ENCODE measurements at places on chromosomes 7 and 10. TPM values are rescaled to one million over a fixed set of nuclear protein-coding genes. Genes with fewer than 3 reads are reported as not detected.

Gene POLR2J2
- total RNA-seq, result 1.3 TPM

Gene BUD23
- 43.4 TPM for total RNA-seq

Gene ZNF398
- 6.9 TPM for total RNA-seq

DNA sequence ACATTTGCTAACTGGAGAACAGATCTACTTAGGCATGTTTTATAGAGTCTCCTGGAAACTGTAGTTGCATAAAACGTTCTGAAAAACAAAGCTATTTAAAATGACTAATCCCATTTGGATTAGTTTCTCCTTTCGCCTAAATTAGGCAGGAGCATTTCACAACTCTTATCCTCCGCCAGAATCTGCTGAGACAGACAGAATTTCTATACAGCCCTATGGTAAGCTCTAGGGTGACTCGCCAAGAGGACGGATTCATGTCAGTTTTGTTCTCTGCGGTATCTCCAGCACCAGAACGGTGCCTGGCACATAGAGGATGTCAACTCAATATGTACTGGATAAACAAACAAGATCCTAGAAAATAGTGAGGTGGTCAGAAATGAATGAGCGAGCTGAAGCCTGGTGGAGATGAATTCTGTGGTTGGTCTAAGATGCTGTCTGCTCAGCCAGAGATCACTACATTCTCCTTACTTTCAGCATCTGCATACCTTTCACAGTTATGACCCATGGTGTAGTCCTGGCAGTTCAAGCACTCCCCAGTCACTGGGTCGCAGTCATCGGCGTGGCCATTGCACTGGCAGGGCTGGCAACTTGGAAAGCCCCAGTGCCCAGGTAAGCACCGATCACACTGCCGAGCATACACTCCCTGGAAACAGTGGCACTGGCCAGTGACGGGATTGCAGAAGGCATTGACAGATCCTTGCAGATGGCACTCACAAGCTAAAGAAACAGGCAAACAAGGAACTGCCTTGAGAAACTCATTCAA lies 44.0 kb downstream of the LAMB1 start:
- no peaks in the 10 kb centered on the region for H3K4me1 ChIP-seq
- DNase-seq, result no peak

GRCh38 chr7:121076350-121077164 lies 88.0 kb downstream of the CPED1 start:
- H3K36me3 ChIP-seq, result no peaks in the 10 kb centered on the region
- no peaks in the 10 kb centered on the region for H3K27me3 ChIP-seq

DNA sequence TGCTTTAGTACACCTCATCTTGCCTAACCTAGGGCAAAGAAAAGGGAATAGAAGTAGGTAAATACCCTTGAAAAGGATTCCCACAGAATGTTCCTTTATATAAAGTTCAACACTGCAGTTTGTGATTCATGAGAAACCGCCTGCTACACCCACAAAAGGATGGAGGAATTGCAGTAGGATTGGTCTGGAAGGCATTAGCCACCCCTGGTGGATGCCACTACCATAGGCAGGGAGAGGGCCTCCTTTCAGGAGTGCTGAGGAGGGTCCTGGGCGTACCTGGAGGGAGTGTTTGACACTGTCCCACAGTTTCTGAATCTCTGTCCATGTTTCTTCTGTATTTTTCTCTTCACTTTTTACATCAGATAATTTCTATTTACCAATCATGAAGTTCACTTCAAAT lies 221.8 kb upstream of the TMEM72 start:
- H3K27ac ChIP-seq, result no peak overlapping the region
- no peak for DNase-seq
- no peaks in the 10 kb centered on the region for H3K4me1 ChIP-seq

DNA sequence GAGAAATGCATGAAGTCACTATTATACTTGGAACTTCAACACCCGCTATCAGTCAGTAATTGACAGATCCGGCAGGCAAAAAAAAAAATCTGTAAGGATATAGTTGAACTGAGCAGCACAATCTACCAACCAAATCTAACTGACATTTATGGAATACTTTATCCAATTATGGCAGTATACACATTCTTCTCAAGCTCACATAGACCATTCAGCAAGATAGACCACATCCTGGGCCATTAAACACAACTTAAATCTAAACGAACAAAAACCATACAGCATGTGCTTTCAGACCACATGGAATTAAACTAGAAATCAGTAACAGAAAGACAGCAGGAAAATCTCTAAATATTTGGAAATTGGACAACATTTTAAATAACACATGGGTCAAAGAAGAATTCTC lies 112.7 kb downstream of the MPP7 start:
- no peaks in the 10 kb centered on the region for H3K4me1 ChIP-seq
- H3K27ac ChIP-seq, result no peak overlapping the region
- no peak overlapping the region for H3K4me3 ChIP-seq
- H3K27me3 ChIP-seq, result no peaks in the 10 kb centered on the region

GRCh38 chr7:154390961-154391360 lies 338.8 kb downstream of the DPP6 start:
- no peaks in the 10 kb centered on the region for H3K27me3 ChIP-seq
- H3K36me3 ChIP-seq, result no peaks in the 10 kb centered on the region
- H3K4me3 ChIP-seq, result no peak overlapping the region
- no peak overlapping the region for H3K27ac ChIP-seq

DNA sequence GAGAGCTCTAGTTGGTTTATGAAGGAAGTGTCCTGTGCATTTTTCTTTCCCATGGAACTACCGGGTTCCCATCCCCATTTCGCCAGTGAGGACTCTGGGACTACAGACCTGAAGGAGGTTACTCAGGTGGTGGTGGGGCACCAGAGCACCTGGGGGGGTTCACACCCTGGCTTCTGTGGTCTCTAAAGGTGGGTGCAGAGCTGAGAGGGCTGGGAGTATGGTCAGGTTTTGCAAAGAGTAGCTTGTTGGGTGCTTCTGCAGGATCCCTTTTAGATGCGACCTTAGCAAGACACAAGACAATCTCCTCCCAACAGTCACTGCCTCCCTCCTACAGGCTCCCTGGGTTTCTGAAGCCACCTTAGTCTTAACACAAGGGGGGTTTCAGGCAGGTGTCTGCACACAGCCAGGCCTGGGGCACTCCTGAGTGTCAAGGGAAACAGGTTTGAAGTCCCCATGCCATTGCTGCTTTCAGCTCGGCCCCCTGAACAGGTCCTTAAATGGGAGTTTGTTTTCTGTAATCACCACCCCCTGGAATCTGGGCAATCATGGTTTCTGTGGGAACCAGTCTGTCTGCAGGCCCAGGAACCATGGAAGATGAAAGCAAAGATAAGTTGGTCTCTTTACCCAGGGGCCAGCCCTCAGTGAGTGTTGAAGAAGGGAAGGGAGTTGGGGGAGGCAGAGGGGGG lies 9.9 kb upstream of the CXCL12 start:
- no peak for DNase-seq
- no peak overlapping the region for H3K27ac ChIP-seq
- H3K36me3 ChIP-seq, result no peaks in the 10 kb centered on the region
- H3K27me3 ChIP-seq, result no peaks in the 10 kb centered on the region
- no peak overlapping the region for H3K4me3 ChIP-seq

DNA sequence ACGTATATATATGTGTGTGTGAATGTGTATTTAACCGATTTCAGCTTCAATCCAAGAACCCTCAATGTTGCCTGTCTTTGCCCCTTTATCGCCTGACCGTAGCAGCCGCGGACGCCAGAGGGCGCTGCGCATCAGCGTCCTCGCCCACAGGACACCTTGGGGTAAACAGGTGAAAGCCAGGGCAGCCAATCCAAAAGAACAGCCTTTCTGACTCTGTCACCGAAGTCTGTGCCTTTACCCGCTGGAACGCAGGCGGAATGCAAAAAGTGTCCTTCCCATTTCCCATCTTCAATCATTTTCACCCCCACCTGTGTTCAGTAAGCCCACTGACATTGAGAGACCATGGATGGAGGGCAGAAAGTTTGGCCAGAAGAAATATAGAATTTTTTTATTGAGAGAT lies 3.6 kb downstream of the NXPH1 start:
- H3K4me3 ChIP-seq, result no peak overlapping the region
- no peaks in the 10 kb centered on the region for H3K36me3 ChIP-seq
- H3K4me1 ChIP-seq, result no peaks in the 10 kb centered on the region
- peak; percentile 25 for DNase-seq
- peaks cover 97% of the 10 kb centered on the region for H3K27me3 ChIP-seq

DNA sequence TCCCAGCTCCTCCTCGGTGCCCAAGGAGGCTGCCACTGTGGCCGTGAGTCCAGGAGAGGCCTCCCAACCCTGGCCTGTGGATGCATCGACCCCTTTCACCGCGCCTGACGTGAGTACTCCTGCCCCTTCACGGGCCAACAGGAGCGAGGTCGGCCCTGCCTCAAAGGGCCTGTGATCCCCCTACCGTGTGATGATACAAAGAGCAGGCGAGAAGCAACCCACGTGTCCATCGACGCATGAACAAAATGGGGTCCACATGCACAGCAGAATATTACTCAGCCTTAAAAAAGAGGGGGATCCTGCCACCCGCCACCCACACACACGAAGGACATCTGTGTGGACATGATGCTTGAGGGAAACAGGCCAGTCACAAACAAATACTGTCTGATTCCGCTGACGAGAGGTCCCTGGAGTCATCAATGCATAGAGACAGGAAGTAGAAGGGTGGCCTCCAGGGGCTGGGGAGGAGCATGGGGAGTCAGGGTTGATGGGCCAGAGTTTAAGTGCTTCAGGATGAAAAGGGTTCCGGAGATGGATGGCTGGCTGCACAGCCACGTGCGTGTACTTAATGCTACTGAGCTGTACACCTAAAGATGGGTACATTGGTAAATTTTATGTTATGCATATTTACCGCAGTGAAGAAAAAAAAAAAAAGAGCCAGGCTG lies 151.9 kb downstream of the PRKAG2 start:
- no peak overlapping the region for H3K27ac ChIP-seq
- H3K27me3 ChIP-seq, result no peaks in the 10 kb centered on the region
- H3K4me3 ChIP-seq, result no peak overlapping the region
- no peak for DNase-seq
- peaks cover 5% of the 10 kb centered on the region for H3K4me1 ChIP-seq

DNA sequence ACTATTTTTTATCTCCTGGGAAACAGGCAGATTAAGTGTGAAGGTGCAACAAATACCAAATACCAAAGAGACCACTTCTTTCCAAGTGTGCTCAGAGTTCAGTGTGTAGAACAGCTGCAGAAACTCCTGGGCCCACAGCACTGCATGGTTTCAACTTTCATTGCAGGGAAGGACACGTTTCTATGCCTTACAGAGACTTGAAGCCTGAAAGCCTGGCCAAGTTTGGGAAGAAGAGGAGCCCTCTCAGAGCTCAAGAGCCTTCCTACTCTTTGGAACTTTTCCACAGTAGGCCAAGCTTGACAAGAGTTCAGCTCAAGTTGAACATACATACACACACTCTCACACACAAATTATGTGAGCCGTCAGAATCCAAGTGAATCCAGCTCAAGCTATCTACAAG lies 2.5 kb downstream of the HOXA4 start:
- no peak overlapping the region for H3K27ac ChIP-seq
- no peaks in the 10 kb centered on the region for H3K36me3 ChIP-seq
- H3K27me3 ChIP-seq, result no peaks in the 10 kb centered on the region

- no peaks in the 10 kb centered on the region for H3K36me3 ChIP-seq
- no peaks in the 10 kb centered on the region for H3K27me3 ChIP-seq
- peak; percentile 8 for DNase-seq
- no peak overlapping the region for H3K27ac ChIP-seq
- H3K4me3 ChIP-seq, result no peak overlapping the region
- H3K4me1 ChIP-seq, result peaks cover 15% of the 10 kb centered on the region
Measured at GRCh38 chr7:134992626-134993179, 6.4 kb downstream of the AGBL3 start.

DNA sequence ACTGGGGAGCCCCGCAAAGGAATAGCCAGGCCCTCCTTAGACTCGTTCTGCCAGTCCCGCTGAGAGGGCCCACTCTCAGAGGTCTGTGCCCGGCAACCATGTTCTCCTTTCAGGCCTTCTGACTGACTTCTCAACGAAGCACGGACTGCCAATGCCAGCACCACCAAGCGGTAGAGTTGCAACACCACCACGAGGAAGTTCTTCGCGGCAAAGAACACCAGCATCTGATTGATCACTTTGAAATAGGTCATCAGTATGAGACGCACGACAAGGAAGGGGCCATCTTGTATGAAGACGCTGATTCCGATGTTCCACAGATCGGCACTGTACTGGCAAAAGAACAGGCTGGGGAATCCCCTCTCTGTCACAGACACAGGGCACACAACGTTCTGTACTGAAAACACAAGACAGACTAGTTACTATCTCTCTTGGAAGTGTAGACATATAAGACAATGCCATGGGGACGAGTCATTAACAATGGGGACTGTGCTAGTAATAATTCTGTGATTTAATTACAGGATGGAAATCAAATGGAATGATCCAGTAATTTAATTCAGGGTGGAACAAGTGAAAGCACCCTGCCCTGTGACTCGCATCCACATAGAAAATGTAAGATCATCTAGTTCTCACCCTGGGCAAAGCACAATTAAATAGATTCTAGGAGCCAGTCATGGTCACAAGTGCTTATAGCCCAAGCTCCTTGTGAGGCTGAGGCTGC lies 42.7 kb downstream of the TMEM26 start:
- DNase-seq, result no peak
- no peaks in the 10 kb centered on the region for H3K27me3 ChIP-seq
- H3K4me3 ChIP-seq, result no peak overlapping the region
- H3K36me3 ChIP-seq, result no peaks in the 10 kb centered on the region
- no peak overlapping the region for H3K27ac ChIP-seq

DNA sequence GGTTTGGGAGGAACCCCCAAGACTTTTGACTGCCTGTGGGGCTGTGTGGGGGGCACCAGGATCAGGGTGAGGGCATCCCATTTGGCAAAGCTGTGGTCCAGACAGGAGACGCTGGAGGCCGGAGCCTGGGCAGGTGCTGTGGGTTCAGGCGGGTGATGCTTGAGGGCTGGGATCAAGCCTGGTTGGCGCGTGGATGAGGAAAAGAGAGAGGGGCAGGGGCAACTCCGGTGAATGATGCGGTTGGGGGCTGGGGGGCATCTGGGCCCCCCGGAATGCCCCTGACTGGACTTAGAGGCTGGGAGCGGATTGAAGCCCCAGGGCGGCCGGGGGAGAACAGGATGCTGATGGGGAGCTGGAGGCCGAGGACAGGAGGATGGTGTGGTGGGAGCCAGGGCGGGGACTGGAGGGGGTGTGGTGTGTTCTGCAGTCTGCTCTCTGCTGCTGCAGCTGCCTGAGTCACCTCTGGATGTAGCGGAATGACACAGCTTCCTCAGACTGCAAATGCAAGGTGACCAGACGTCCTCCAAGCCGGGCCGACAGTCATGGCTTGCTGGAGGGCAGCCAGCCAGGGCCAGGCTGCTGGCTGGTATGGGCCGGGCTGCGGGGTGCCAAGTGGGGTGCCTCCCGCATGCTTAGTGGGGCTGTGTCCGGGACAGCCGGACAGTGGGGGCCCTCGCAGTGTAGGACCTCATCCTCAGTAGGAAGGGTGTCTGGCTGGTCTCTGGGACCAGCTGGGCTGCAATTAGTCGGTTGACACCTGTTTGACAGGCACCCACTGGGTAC lies 3.2 kb downstream of the MAFK start:
- H3K27me3 ChIP-seq, result no peaks in the 10 kb centered on the region
- H3K4me3 ChIP-seq, result peak overlapping the region; percentile 94
- no peak for DNase-seq
- H3K27ac ChIP-seq, result peak overlapping the region; percentile 86

- DNase-seq, result no peak
- H3K36me3 ChIP-seq, result no peaks in the 10 kb centered on the region
- no peaks in the 10 kb centered on the region for H3K27me3 ChIP-seq
- peaks cover 32% of the 10 kb centered on the region for H3K4me1 ChIP-seq
Measured at GRCh38 chr7:29346231-29346978, 151.8 kb downstream of the CHN2 start.

- peak overlapping the region; percentile 69 for H3K27ac ChIP-seq
- peaks cover 2% of the 10 kb centered on the region for H3K27me3 ChIP-seq
- H3K4me3 ChIP-seq, result peak overlapping the region; percentile 52
- H3K4me1 ChIP-seq, result peaks cover 41% of the 10 kb centered on the region
Measured at GRCh38 chr10:6203331-6204062, 765 bp downstream of the PFKFB3 start.
